ENCODE measurements at places on chromosomes 4 and X. TPM values are rescaled to one million over a fixed set of nuclear protein-coding genes. Genes with fewer than 3 reads are reported as not detected.

DNA sequence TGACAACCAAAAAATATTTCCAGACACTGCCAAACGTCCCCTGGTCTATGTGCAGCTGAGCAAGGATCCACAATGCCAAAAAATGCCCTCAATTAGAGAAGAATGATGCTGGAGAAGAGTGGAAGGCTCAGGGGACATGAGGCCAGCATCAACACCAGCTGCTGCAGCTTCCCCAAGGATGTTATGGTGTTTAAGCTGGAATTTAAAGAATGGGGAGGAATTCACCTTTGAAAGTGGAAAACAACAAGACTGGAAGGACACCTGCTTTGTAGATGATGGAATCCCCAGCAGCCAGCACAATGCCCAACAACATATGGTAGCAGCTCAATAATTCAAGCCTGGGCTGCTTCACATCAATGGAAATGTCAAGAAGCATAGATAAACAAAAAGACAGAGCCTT, 20.3 kb upstream of the SMPX start:
- no peak for DNase-seq

GRCh38 chr4:139858436-139859205, 193.0 kb downstream of the MGST2 start:
- DNase-seq, result no peak

Gene TEX13D
- total RNA-seq, result not detected

Gene RPA4
- 1.4 TPM for total RNA-seq

Gene PPEF1
- total RNA-seq, result 0.24 TPM
